ENCODE measurements at places on chromosomes 4 and X.

GRCh38 chrX:14029039-14029424 lies 660 bp downstream of the GEMIN8 start:
- DNase-seq: no peak

DNA sequence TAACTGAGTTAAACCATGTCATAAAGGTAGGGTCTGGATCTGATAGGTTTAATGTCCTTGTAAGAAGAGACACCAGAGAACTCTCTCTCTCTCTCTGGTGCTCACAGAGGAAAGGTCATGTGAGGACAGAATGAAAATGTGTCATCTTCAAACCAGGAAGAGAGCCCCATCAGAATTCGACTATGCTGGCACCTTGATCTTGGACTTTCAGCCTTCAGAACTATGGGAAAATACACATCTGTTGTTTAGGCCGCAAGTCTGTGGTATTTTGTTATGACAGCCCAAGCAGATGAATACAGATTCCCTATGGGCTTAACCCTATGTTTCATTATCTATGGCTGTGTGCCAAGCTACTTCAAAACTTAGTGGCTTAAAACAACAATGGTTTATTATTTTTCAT lies 105.5 kb upstream of the DDIT4L start:
- no peak for DNase-seq

- DNase-seq: no peak
Observed at GRCh38 chr4:43274376-43274775, 381.9 kb downstream of the GRXCR1 start.

DNA sequence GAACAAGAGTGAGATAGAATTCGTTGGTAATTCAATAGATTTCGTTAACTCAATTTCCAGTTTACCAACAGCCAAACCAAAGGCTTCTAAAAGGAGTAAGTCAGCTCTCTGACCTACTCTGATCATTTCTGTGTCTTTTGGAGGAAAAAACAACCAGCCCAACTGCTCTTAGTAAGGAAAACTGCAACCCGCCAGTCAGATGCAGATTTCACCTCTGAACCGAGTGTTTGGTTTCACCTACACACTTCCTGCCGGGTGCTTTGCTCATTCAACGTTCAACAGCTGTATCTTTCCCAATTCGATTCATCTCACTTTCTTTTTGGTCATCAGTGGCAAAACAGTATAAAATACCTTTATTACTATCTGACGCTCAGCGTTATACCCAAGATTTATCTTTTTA lies 24.5 kb downstream of the TMSB4X start:
- no peak for DNase-seq

- no peak for DNase-seq
Observed at GRCh38 chr4:128564081-128564630, 245.3 kb upstream of the JADE1 start.

DNA sequence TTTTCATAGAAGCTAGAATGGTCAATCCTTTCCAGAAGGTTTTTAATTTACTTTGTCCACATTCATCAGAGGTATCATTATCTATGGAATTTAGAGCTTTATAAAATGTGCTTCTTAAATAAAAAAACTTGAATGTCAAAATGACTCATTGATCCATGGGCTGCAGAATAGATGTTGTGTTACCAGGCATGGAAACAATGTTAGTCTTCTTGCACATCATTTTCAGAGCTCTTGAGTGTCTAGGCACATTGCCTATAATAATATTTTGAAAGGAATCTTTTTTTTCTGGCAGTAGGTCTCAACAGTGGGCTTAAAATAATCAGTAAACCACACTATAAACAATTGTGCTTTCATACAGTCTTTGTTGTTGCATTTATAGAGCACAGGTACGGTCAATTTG lies 200.3 kb downstream of the FAT4 start:
- no peak for DNase-seq

- no peak for DNase-seq
Observed at GRCh38 chr4:27894951-27895350, 1034.3 kb downstream of the STIM2 start.

- no peak for DNase-seq
Observed at GRCh38 chr4:676871-677235, 2.5 kb downstream of the MYL5 start.

DNA sequence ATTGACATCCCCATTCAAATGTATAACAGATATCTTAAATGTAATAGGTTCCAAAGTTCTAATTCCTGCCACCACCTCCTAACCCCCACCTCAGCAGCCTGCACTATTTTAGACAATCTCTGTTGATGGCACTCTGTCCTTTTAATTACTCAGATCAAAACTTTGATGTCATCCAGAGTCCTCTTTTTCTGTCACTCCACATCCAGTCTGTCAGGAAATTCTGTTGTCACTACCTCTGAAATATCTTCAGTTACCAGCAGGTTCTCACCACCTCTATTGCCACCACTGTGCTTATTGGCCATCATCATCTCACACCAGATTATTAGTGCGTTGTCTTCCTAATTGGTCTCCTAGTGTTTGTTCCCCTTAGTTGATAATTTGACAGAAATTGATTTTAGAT lies 76.2 kb downstream of the PTPN13 start:
- DNase-seq: no peak

DNA sequence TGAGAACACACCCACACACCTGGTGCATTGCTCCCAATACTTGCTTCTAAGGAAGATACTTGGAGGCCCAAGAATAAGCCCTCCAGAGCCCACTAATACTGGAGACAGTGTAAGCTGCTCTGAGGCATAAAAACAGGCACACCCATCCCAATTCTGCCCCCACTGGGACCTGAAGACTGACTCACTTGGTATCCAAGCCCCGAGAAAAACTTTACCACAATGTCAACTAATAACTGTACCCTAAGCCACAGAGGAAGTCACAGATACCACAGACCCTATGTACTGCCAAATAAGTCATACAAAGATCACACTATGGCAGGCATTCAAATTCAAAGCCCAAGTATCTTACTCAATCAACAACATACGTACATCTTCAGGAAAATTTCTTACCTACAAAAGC lies 398.2 kb upstream of the SPANXN1 start:
- no peak for DNase-seq
